OCI-M1 (cell line): ENCODE measurements at places on chromosomes 5 and 9.

GRCh38 chr5:73654171-73654811 is 28.3 kb downstream of the ARHGEF28 start:
- no peak for DNase-seq

DNA sequence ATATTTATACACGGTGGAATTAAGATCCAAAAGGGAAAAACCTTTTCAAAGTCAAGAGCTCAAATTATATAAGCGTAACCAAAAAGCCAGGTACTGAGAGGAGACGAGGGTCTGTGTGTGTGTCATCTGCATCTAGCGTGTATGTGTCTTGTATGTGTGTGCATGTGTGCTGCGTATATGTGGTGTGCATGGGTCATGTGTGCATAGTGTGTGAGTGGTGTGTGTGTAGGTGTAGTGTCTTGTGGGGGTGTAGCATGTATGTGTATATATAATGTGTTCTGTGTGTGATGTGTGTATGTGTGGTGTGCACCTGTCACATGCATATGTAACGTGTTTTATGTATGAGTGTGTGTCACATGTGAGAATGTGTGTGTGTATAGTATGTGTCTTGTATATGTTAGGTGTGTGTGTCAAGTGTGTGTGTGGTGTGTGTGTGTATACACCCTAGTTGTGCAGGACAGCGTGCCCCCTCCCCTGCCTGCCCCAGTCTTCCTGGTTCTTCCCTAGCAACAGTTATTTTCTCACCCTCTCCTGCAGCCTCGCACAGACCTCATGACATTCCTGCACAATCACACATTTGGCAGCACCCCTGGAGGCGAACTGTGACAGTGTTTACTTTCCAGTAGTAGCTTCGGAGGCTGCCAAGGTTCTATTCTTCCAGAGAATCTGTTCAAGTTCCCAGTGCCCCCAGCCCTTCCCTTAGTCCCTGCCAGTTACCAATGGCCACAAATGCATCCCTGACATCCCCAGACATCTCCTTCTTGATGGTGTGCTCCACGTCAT is 27.1 kb upstream of the TNIP1 start:
- no peak for DNase-seq

DNA sequence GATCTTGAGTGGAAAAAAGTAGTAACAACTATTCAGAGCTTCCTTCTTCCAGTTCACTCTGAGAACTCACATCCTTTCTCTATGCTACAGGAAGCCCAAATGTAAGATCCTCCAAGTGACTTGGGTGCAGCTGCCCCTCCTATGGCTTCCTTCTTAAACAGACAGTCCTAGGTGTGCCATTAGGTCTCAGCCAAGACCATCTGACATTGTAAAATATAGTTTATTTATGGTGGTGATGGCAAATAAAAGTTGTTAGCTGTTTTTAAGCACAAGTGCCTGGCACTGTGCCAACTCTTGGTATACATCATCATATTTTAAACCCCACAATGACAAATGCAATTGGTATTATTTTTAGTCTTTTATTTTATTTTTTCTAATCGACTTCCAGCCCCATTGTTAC is 58.1 kb downstream of the TMEM252 start:
- DNase-seq = no peak

- DNase-seq = no peak
Observed at GRCh38 chr5:26868504-26868903, 169.9 kb downstream of the CDH9 start.

DNA sequence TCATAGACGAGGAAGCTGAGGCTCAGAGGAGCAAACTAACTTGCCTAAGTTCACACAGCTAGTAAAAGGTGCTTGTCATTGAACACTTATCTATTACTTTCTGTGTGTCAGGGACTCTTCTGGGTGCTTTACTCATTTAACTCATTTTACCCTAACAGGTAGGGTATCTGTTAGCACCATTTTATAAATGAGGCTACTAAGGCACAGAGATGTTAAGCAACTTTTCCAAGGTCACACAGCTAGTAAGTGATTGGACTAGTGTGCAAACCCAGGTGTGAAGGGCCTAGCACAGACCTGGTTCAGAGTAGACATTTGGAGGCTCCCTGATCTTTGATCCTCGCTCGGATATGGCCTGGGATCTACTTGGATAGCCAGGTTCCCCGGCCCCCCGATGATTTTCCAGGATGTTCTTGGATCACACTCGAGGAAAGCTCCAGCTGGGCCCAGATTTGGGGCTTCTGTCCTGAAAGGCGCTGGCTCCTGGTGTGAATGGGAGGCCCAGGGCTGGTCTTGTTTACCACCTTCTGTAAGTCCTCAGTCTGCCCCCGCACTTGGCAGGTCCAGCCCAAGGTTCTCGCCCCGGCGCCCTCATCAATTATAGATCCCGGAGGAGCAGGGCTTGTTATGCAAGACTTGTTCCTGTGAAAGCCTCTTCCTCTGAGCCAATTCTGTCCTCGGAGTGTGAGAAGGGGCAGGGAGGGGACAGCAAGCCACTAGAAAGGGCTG is 37.5 kb downstream of the GSN start:
- DNase-seq = no peak

- no peak for DNase-seq
Observed at GRCh38 chr5:171834461-171834860, 48.8 kb downstream of the SMIM23 start.

GRCh38 chr5:53930457-53930856 is 370.0 kb downstream of the NDUFS4 start:
- no peak for DNase-seq

DNA sequence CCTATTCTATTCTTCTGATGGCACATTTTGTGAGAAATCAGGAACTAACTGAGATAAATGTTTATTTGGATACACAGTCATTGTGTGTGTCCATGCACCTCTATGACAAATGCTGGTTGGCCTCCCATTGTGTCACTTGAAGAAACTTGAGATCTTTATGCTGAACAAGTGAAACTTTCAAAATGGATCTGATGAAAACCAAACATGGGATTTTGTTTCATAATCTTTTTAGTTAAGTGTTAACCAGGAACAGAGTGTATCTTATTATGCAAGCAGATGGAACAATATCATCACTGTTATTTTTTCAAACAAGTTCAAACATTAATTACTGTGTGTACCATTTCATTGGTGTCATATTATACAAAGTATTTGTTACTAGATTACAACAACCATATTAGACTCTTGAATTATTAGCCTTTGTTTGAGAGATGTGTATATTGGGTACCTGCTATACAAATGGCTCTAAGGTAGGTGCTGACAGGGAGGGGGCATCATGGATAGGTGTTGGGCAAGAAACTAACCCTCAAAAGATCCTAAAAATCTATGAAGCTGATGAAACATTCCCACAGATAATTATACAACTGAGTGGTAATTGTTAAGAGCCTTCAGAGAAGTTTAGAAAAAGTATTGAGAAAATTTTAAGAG is 159.8 kb downstream of the PALM2AKAP2 start:
- DNase-seq = no peak

- no peak for DNase-seq
Observed at GRCh38 chr9:132609829-132610228, 27.4 kb downstream of the BARHL1 start.

- DNase-seq = no peak
Observed at GRCh38 chr9:122116040-122116439, 22.9 kb upstream of the TTLL11 start.

GRCh38 chr5:143036146-143036927 is 266.2 kb downstream of the ARHGAP26 start:
- no peak for DNase-seq

- no peak for DNase-seq
Observed at GRCh38 chr5:165370233-165370632, 1864.8 kb downstream of the MAT2B start.

- DNase-seq = no peak
Observed at GRCh38 chr9:132235125-132235524, 73.3 kb downstream of the NTNG2 start.

GRCh38 chr5:134603059-134603458 is 29.6 kb downstream of the SAR1B start:
- DNase-seq = no peak

- DNase-seq = no peak
Observed at GRCh38 chr5:112004867-112005622, 248.1 kb upstream of the NREP start.

GRCh38 chr5:61162832-61163567 is 732 bp upstream of the SMIM15 start:
- DNase-seq = no peak

DNA sequence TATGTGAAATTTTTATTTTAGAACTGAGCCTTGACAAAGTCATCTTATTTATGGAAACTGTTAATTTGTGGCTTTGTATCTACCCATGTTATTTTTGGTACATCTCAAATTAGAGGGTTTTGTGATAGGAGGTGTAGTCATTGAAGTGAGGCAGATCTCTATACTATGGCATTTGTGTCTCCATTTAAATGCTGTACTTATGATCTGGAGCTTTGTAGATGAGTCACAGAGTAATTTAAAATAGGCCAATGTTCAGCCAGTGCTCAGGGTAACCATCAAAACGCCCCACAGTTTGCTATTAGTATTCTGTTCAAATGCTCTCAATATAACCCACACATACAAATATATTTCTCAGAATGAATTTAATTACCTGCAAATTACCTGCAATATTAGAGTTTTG is 351.5 kb upstream of the KLF9 start:
- no peak for DNase-seq
